ENCODE measurements at places on chromosomes 11 and 22.

DNA sequence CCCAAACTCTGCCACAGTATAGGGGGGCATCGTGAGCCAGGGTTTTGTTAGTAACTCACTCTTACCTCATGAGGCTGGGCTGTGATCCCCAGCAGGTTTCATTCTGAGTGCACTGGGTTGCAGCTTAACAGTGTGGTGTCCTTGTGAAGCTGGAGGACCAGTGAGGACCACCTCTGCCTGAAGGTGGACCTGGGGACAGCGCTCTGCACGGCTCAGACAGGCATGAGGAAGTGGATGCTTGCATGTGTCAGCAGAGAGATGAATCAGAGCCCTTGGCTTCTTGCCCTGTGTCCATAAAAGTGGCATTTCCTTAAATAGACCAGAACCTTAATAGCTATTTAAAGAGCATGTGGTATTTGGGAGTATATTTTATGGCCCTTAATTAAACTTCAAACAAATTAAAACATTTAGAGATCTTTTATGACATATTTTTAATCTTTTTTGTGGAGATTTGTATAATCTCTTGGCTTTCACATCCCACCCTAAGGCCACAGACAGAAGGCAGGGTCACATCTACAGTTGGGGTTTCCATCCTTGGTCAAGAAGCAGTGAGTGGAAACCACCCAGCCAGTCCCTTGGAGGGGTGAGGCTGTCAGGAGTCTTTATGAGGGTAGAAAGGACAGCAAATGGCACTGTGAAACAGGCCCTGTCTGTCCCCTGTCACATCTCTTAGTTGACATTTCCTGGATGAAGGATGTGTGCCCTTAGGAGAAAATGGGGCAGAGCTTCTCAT, 24.8 kb upstream of the ADORA2A start:
- DNase-seq, result no peak

GRCh38 chr11:74682731-74683278, 48.4 kb downstream of the CHRDL2 start:
- DNase-seq, result no peak

- no peak for DNase-seq
Measured at GRCh38 chr22:30205281-30206115, 41.1 kb downstream of the LIF start.

DNA sequence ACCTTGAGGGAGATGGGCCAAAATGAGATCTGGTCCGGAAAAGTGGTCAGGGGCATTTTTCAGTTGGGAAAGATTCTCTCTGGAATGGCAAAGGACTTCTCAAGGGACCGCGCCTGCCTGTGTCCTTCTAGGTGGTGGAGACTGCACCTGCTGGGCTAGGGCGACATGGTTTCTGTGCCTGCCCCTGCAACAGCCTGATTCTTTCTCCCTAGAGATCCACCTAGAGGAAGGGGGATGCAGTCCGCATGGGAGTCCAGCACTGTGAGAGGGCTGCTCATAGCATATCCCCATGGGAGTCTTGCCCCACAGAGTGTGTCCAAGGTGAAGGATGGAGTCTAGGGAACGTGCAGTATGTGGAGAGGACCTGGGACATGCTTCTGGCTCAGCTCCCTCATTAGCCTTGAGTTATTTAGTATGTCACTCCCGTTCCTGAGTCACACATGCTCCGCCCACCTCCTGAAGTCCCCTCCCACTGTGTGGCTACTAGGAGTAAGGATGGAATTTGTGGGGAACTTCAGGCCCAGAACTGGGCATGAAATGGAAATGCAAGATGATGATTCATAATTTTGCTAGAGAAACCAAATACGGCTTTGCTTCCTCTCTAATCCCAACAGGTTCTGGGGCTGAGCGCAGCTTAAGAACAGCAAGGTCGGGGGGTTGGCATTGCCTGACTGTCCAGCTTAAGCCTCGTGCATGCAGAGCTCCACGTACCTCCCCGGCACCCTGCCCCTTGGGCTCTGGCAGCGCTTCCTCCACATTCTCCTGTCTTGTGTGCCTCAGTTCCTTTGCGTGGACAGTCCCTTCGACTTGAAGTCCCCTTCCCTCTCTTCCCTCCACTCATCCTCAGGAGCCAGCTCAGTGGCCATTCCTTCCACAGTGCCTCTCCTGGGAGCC, 35.0 kb downstream of the GRIK4 start:
- no peak for DNase-seq

- DNase-seq, result peak; percentile 89
Measured at GRCh38 chr11:1837171-1838076, 1.4 kb upstream of the TNNI2 start.

GRCh38 chr11:10808235-10808552, 532 bp downstream of the EIF4G2 start:
- no peak for DNase-seq

- no peak for DNase-seq
Measured at GRCh38 chr11:76279038-76279437, 72.7 kb upstream of the WNT11 start.

GRCh38 chr11:66860449-66860831, 3.6 kb downstream of the LRFN4 start:
- DNase-seq, result no peak

- no peak for DNase-seq
Measured at GRCh38 chr11:8233691-8234424, 29.8 kb downstream of the LMO1 start.

DNA sequence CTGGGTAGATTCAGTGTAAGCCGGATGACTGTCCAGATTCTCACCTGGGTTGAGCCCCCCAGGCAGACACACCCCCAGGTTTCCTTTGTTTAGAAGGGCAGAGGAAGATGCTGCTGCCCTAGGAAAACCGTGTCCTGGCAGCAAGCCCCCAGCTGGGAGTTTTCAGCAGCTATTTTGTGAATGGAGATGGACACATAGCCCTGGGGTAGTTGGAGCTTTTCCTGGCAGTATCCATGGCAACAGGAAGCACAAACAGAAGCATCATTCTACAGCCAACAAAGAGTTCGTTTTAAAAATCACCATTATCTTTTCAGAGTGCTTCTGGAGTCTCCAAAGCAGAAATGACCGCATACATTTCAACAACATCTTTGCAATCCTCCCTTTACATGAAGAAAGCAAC, 245.5 kb downstream of the BRD1 start:
- DNase-seq, result no peak

Measured in germinal center (tissue), 1 donor.